Cardiac fibroblast (primary cell): ENCODE measurements at places on chromosomes 2 and 18.
A peak's percentile ranks its signal among the peaks of the same experiment; 100 is the strongest.

GRCh38 chr2:227503433-227504406 is 31.8 kb downstream of the AGFG1 start:
- DNase-seq: peak; percentile 57

DNA sequence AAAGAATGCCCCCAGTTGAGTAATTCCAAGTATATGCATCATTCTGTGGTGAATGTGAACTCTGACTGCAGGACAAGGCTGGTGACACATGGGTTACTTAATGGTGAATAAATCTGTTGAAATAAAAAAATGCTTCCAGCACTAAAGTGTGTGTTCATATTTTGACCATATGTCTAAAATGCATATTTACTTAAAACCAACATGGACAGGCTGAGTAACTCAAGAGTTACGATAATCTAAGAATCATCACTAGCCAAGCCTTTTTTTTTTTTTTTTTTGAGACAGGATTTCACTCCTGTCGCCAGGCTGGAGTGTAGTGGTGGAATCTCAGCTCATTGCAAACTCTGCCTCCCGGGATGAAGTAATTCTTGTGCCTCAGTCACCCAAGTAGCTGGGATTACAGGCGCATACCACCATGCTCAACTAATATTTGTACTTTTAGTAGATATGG is 47.1 kb upstream of the CCBE1 start:
- DNase-seq: peak; percentile 98

- peak; percentile 19 for DNase-seq
Measured at GRCh38 chr2:234308813-234309195, 188.1 kb downstream of the ARL4C start.

DNA sequence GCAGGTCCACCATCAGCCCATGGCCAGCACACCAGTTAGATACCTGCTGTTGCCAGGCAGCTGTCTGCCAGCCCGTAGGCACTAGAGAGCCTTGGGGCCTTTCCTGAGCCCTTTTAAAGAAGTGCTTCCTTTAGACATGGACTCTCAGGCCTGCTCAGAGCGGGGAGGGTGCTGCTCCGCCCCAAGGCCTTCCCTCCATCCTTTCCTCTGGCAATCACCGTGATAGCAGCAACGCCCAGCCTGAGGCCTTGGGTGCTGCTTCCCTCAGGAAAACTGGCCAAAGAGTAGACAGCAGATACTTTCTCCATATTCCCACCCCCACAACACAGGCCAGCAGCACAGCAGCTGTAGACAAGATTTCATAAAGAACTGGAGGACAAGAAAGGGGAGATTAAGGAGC is 22.3 kb upstream of the C1QL2 start:
- no peak for DNase-seq

- no peak for DNase-seq
Measured at GRCh38 chr2:238489431-238489830, 62.7 kb downstream of the ASB1 start.

DNA sequence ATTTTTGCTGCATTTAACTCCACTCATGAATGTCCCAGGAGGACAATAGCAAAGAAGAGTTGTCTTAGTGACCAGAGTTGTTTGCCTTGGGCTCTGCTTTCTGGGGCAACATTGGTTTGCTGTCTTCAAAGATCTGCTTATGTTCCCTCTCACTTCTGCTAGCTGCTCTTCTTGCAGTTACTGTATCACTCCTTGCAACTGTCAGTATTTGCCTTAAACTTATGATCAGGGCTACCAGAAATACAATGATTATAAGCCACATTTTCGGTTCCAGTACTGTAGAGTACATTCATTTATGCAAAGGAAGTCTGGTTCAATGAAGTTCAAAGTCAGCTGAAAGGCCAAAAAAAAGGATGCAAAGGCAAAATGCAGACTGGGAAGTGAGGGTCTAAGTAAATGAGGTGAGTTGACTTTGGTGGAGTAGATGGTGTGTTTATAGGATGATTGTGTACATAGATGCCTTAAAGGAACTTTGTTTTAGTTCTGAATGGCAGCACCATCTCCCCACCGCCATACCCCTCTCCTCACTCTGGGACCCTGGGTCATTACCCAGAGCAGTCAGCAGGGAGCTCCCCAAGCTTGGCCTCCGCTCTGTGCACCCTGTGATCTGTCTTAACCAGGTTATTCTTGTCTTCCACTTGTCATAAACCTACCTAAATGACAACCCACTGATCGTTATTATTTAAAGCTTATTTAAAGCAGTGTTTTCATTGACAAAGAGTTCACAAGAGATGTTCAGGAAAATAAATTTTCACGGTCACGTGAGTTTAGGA is 236.0 kb downstream of the DOK6 start:
- no peak for DNase-seq

DNA sequence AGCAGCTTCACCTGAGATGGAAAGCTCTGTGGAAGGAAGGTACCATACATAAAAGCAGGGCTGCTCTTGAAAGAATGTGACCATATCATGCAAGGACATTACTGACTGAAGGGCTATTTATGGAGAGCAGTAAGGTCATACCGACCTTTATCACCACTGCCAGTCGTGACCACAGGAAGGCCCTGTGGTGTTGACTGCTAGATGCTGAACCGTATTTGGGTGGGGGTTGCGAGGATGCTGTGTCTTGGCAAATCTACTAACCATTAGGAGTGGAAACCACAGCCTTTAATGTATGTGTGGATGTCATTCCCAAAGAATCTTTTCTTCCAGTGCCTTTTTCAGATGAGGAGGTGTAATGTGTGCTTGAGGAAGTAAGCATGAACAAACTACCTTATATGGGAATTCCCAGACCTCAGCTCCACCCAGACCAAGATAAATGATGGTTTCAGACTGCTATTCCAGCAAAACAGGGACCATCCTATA is 60.8 kb downstream of the LIMS1 start:
- DNase-seq: peak; percentile 95

- peak; percentile 36 for DNase-seq
Measured at GRCh38 chr2:134206573-134206972, 47.3 kb upstream of the MGAT5 start.

DNA sequence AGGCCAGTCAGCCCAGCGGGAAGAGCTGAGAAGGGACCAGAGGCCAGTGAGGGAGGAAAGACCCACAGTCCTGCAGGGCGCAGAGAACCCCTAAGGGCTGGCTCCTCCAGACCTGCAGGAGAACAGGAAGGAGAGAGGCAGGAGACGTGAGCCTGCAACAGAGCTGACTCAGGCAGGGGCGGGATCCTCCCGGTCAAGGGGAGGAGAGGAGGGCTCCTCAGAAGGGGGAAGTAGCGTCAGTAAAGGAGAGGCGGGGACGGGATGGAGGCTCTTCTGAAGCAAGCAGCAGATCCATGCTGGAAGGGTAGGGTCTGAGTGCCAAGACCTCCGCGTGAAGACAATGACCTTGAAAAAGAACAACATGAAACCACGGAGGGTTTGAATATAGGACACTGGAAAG is 50.8 kb downstream of the TRABD2A start:
- DNase-seq: no peak

DNA sequence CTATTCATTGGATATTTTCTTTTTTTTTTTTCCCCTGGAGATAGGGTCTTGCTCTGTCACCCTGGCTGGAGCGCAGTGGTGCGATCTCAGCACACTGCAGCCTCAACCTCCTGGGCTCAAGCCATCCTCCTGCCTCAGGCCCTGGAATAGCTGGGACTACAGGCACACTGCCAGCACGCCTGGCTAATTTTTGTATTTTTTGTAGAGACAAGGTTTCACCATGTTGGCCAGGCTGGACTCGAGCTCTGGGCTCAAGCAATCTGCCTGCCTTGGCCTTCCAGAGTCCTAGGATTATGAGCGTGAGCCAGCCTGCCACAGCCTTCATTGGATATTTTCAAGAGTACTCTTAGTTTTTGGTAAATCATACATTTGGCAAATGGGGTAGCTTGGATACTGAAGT is 9.0 kb upstream of the MCFD2 start:
- DNase-seq: no peak

DNA sequence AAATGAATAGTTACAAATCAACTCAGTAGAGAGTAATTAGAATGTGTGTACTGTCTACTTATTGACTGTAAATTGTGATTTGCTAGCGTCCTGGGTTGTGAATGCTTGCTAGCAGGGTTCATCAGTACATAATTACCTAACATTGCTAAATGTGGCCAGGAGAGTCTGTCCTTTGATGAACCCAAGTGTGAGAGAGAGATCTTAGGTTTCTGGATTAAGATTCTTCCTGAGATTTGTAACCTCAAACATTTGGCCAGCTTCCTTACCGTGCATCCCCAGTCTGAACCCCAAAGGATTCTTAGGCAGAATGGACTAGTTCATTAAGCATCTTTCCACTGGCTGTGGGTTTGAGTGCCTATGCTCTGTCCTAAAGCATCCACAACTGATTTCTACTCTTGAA is 84.0 kb upstream of the ITPRID2 start:
- DNase-seq: no peak
